ENCODE measurements at places on chromosomes 2 and 18.

GRCh38 chr18:62386091-62386490 lies 61.0 kb downstream of the TNFRSF11A start:
- no peak for DNase-seq

- DNase-seq, result no peak
These were observed 748.8 kb downstream of the NR4A2 start for GRCh38 chr2:155583674-155584195.

GRCh38 chr18:53101536-53102105 lies 761.6 kb downstream of the DCC start:
- no peak for DNase-seq

DNA sequence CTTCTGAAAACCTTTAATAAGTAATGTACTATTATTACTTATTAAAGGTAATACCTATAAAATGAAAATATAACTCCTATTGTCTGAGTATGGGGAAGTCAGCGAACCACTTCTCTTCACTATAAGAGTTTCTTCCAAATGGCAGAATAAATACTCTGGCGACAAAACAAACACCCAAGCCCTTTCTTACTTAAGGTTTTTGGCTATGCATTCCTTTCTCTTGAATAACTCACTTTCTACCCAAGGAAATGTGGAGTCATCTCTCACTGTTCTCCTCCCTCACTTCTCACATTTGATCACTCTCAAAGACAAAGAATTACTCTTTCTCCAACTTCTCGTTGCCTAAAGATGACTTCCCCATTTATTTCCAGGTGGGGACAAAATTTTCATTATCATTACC lies 816.8 kb upstream of the CRIM1 start:
- DNase-seq, result no peak

DNA sequence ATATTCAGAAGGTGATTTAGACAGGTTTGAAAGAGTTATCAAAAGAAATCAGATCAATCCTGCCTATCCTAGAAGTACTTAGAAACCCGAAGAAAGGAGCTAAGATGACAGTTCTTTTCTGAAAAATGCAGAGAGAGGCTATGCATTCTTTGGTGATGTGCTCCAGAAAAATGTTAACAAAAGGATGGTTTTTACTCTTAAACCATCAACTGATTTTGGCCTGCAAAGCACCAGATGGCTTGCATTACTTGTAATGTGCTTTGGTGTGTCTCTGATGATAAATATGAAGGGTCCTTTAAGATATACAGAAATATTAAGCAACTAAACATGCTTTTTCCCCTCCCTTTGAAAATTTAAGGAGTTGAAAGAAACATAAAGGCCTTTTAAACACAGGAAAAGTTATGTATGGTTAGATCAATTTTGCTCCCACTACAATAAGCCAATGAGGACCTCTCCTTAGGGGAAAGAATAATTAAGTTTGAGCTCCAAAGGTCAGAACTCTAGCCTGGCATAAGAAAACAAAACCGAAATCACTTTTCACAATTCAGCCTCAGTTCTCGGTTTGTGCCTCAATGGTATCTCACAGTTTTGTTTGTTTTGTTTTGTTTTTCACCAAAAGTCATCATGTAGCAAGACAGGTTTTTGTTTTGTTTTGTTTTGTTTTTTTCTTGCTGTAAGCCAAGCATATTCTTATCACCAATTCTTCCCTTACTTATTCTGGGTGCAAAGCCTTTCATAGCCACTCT lies 302.4 kb upstream of the NT5C1B start:
- no peak for DNase-seq

DNA sequence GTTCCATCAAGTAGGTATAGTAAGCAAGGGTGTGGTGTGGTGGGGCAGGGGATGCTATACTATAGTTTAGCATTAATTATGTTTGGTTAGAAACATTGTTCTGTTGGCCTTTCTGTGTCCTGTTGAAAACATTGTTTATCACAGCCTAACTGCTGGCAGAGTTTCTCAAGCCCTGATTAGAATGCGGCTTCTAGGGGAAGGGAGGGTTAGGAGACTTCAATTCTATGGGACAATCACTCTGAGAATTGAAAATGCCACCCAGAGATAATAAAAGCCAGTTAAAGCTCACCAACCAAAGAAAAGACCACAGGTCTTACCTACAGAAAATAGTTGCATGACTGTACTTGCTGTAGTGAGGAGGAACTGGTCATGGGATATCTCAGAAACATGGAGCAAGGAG lies 19.9 kb upstream of the SMCHD1 start:
- DNase-seq, result no peak

GRCh38 chr2:61793389-61793836 lies 60.4 kb downstream of the FAM161A start:
- DNase-seq, result no peak

- no peak for DNase-seq
These were observed 28.7 kb downstream of the ACAA2 start for GRCh38 chr18:49784427-49785185.

GRCh38 chr18:24354278-24354677 lies 43.3 kb downstream of the OSBPL1A start:
- DNase-seq, result no peak

GRCh38 chr18:36775396-36775795 lies 53.4 kb downstream of the TPGS2 start:
- no peak for DNase-seq

DNA sequence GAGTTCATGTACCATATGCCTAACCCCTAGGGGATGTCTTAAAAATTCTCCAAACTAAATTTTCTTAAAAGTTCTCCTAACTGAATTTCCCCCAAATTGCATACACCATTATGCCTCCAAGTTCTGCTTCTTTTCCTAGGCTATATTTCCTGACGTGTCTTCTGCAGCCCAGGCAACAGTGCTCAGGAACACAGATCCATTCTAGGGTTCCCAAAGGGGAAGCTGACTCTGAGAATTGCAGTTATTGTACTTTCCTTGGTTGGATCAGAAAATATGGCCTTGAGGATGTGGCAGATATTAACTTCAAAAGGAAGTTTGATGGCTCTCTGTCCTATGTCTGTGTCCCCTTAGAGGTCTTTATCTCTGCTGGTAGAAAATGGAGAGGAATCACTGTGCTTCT lies 124.3 kb downstream of the TMEM17 start:
- no peak for DNase-seq

DNA sequence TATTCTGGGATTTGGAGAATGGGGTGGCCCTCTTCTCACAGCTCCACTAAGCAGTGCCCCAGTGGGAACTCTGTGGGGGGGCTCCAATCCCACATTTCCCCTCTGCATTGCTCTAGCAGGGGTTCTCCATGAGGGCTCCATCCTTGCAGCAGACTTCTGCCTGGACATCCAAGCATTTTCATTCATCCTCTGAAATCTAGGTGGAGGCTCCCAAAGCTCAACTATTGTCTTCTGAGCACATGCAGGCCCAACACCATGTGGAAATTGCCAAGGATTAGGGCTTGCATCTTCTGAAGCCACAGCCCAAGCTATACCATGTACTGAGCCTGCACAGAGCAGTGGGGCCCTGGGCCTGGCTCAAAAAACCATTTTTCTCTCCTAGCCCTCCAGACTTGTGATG lies 162.4 kb upstream of the CWC22 start:
- DNase-seq, result no peak

DNA sequence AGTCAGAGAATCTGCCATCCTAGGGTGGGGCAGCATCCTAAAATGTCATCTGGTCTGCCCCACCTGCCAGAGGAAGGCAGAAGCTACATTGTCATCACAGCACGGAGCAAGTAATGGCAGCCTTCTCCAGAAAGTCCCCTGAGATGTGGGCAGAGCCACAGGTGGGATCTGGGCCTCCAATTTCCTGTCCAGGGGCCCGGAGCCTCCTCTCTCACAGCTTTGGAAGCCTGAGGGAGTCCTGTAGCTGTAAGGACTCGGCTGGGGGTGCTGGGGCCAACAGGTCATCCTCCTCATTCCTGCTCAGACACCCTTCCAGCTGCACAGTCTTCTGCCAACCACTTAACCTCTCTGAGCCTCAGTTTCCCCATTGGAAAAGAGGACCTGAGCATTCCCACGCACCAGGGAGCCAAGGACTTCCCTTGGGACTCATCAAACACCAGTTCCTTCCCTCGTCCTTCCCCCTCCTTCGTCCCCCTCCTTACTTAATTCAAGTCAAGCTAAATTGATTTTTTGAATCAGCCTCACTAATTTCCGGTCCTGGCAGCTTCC lies 48.6 kb upstream of the ID2 start:
- no peak for DNase-seq

- no peak for DNase-seq
These were observed 39.6 kb downstream of the REV1 start for GRCh38 chr2:99450199-99450598.

GRCh38 chr2:128452536-128453530 lies 134.2 kb upstream of the HS6ST1 start:
- no peak for DNase-seq

DNA sequence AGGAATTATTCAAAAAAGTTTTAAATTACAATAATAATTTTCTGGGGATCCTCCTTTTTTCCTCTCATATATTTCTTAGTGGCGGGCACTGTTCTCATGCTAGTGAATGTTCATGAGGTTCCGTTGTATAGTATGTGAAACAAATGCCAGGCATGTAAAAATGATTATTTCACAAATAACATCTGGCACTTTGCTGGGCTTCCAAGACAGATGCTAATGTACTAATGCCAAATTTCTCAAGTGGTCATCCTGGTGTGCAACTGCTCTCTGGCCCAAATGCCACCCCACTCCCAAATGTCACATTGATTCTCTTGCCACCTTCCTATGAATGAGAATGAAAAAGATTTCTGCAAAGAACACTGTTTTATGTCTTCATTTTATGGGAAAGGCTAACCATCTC lies 564.0 kb upstream of the GCFC2 start:
- DNase-seq, result no peak

DNA sequence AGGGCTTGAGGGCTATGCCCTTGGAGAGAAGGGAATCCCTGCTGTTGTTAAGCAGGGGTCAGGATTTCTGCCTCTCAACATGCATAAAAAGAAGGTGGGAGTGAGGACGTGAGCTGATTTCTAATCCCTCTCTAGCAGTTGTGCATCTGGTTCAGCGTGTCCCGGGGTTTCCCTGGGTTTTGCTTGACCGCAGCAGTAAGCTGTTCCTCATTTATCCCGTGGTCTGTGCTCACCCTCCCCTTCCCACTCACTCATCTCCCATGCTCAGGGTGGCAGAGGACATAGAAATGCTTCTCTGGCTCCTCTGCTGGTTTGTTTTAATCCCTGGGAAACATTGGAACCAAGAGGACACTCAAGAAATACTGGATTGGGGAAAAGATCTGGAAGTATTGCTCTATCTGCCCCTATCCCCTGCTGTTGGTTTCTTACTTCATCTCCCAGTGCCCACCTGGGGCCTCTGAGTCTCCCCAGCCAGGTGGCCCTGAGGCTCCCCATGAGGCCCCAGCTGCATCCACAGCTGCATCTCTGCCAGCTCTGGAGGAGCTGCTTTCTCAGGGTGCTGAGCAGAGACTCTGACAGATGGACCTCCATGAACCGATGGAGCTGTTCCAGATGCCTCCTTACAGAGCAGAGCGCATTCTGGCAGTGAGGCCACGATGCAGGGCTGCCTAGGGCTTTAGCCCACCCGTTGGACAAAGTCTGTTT lies 36.1 kb downstream of the TET3 start:
- DNase-seq, result no peak

DNA sequence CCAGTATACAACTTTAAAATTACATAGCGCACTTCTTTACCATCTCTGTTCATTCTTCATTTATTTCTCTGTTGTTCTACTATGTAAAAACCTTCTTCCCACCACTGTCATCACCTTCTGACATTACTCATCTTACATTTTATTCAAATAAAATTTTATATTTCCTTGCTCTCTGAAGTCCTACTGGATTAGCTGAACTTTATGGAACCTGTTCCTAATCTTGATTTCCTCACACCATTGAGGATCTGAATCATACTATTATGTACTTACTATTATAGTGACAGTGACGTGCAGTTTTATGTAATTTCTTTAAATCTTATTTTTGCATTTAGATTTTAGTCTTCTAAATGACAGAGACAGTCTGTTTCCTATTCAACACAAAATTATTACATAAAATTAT lies 98.3 kb downstream of the DYNAP start:
- no peak for DNase-seq

DNA sequence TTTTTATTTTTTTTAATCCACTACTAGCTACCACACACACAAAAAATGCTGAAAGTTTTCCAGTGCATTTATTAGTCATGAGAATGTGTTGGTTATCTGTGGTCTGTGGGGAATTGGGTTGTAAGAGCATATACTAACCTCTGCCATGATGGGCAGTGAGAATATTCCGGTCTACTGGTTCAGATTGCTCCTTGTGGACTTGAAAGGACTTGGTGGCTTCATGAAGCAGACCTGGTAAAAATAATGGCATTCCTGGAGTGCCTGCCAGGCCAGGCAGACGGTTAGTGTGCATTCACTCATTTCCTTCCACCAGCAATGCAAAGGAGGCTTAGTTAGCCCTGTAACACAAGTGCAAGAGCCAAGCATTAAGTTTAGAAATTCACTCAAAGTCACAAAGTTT lies 150.8 kb downstream of the THSD7B start:
- no peak for DNase-seq

DNA sequence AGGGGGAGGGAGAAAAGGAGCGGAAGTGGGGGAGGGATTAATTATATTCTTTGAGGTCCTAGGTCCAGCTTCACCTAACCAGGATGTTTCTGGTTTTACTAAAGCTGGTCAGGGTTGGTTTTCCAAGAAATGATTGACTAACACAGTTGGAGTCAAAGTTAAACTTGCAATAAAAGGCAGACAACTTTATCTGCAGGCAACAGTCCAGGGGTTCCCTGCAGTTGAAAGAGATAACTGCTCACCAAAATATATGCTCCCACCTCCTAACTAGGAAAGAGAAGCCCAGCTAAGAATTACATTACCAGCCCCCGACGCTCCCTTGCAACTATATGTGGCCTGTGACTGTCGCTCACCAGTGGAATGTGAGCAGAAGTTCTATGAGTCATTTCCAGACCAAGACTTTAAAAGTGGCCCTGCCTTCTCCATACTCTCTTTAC lies 140.0 kb upstream of the PKDCC start:
- DNase-seq, result no peak

DNA sequence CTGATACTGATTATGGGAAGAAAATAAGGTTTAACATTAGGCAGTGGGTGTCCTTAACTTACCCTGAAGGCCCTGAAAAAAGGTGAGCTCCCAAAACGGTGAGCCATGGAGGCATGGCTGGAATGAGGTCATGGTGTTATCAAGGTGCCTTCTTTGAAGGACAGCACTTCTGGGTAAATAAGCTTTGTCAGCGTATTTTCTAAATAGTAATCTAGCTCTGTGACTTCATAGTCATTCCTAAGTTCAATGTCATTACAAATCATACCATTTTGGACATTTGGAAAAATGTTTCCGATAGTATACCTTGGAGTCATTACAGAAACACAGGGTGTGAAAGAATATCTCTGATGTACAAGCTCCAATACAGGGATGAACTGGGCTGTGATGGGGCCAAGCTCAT lies 35.2 kb upstream of the CNGA3 start:
- DNase-seq, result no peak

- no peak for DNase-seq
These were observed 27.2 kb downstream of the RTP5 start for GRCh38 chr2:241896746-241897201.

All from esophagus squamous epithelium (tissue), 5 donors.